ENCODE measurements at places on chromosomes 3 and 15.

GRCh38 chr3:72659596-72659995 is 188.6 kb downstream of the SHQ1 start:
- DNase-seq = no peak

GRCh38 chr3:72426618-72427397 is 421.4 kb downstream of the SHQ1 start:
- no peak for DNase-seq

DNA sequence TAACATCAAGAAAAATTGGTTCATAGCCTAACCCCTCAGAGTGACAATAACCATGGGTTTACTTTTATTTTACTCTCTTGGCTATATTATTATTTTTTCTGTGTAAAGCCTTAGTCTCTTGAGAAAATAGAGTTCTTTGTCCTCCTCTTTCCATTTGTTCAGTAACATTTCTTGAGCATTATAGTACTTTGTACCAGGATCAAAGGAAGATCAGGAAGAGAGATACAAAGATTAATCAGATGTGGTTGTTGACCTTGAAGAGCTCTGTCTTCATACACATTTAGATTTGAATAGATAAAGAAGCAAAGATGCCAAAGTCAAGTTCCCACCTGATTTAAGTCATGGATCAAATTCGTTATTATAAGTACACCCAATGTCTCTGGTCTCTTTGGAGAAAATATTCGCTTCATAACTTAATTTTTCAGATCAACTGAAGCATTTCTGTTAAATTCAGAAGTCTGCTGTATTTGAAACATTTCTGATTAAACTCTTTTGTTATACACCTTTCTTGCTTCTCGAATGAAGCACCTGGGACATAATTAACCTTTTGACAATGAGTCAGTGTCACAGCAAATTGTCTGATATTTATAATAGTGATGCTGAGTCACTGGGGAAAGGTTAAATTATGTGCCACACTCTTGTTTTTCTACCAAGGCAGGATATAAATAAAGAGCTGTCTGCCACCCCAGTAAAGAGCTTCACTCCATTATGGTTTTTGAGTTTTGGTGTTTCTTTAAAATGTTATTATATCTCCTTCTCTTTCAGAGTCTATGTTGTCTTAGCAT is 100.2 kb downstream of the GHSR start:
- DNase-seq = no peak

DNA sequence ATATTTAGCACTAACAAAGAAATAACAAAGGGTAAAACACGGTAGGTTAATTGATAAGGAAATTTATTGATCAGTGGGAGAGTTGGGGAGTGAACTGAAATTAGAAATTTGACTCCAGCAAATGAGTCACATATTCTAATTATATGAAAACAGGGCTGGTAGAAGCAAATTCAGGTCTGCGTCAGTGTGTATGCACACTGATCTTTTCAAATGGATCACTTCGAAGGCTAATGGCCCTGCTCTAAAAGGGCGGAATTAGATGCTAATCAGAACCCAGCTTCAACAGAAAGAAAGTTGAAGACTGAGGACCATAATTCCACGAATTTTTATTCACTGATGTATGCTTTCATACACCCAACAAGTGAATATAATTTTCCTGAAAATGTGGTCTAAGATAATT is 762.4 kb upstream of the DPPA4 start:
- no peak for DNase-seq

- no peak for DNase-seq
Measured at GRCh38 chr15:45391746-45392583, 13.6 kb upstream of the GATM start.

GRCh38 chr15:57485869-57486268 is 105.8 kb upstream of the MYZAP start:
- no peak for DNase-seq

DNA sequence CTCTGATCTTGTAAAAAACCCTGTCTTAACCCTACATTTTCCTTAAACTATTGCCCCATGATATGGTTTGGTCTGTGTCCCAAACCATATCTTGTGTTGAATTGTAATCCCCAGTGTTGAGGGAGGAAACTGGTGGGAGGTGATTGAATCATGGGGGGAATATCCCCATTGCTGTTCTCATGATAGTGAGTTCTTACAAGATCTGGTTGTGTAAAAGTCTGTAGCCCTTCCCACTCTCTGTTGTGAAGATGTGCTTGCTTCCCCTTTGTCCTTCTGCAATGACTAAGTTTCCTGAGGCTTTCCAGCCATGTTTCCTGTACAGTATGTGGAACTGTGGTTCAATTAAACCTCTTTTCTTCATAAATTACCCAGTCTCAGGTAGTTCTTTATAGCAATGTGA is 881.4 kb downstream of the DIPK2A start:
- no peak for DNase-seq

- DNase-seq = no peak
Measured at GRCh38 chr3:40079203-40079846, 230.2 kb upstream of the EIF1B start.

DNA sequence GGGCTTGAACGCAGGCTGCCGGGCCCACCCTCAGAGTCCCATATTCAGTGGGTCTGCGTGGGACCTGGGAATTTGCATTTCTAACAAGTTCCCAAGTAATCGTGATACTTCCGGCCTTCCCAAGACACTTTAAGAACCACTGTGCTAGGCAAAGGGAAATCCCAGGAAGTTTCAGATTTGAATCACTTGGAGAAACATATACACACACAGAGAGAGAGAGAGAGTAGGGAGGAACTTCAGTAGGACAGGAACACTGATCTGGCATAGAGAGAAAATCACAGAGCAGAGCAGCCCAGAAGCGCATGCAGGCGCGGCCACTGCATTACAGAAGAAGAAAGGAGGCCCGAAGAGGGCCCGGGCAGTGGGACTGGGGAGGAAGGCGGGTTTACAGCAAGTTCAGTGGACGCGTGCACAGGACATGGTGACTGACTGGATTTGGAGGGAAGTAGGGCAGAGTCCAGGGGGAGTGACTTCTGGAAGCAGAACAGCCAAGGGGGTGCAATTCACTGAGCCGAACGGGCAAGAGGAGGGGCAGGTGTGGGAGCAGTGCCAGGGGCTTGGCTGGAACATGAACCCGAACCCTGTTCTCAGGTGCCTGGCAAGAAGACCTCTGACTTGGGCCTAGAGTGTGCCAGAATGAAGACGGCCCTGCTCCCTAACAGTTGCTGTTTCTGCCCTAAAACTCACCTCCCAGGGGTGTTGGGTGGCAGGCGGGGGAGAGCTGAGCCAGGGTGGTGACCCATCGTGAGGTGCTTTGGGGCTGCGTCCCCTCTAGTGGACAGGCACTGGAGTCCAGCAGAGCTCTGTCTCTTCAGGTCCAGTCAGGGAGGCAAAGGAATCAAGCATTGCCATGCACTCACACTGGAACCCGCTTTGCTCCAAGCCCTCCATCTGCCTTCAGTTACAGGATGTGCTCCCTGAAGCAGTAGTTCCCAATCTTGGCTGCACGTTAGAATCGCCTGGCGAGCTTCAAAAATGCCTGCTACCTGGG is 101.3 kb upstream of the HES1 start:
- no peak for DNase-seq

DNA sequence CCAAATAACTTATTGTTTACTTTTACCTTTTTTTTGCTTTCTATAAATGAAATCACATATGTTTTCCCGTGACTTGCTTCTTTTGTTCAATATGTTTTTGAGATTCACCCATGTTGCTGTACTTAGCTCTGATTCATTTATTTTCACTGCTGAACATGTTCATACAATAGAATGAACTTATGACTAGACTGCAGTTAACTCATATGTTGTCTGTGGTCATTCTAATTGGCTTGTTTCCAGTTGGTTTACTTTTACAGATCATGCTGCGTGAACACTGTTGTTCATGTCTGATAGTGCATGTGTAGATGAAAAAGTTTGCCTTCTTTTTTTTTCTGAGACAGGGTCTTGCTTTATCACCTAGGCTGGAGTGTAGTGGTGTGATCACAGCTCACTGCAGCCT is 31.6 kb upstream of the SV2B start:
- DNase-seq = no peak

DNA sequence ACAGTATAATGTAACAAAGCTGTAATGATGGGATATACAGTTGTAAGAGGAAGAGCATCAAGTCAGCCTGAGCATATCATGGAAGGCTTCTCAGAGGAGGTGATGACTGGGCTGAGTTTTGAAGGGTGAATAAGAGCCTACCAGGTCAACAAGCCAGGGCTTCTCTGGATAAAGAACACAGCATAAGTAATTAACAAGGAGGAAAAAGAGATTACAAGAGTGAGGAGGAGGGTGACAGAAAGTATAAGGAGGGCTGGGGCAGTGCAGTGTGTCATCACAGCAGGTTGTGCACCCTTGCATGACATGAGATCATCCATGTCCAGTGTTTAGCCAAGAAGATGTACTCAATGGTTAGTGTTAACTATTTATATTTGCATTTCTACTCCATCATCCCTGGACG is 16.9 kb upstream of the SPATA12 start:
- no peak for DNase-seq

Data from hematopoietic multipotent progenitor cell treated with erythropoietin and hydrocortisone succinate and interleukin-3 and kit ligand, for 17 days (in vitro differentiated cells).